ENCODE measurements at places on chromosomes 11 and 22.

GRCh38 chr22:36387709-36387958 lies 133 bp downstream of the MYH9 start:
- no peak for DNase-seq

GRCh38 chr11:104198576-104198975 lies 34.6 kb upstream of the PDGFD start:
- DNase-seq, result no peak

DNA sequence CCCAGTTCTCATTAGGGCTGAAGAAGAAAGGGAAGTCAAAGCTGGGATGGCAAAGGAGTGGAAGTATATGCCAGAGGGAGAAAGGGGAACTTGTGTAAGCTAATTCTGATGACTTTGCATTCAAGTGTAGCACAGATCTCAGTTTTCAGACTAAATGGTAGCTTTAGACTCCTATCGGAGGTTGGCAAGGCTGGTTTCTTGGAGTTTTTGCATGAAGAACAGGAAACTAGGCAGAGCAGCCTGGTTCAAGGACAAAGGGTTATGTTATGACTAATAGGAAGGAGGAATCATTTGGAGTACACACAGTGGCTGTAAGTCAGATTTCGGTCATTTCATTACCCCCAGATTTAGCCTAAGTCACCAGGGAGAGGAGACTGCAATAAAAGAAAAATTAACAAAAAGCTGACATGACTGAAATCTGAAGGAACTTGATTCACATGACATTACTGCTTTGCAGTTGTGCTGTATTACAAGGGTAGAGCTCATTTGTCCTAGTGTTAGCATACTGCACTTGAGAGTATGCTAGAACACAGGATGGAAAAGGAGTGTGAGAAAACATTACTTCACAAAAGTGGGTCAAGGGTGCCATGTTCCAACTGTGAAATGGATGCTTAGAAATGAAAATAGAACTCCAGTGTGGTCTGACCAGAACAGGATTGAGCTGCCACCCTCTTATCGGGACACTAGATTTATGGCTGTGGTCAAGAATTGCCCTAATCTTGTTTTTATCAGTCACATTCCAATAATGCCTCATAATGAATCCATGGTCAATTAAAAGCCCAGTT lies 23.6 kb downstream of the ADM start:
- no peak for DNase-seq

- peak; percentile 20 for DNase-seq
Observed at GRCh38 chr11:103541186-103541795, 432.1 kb downstream of the DYNC2H1 start.

DNA sequence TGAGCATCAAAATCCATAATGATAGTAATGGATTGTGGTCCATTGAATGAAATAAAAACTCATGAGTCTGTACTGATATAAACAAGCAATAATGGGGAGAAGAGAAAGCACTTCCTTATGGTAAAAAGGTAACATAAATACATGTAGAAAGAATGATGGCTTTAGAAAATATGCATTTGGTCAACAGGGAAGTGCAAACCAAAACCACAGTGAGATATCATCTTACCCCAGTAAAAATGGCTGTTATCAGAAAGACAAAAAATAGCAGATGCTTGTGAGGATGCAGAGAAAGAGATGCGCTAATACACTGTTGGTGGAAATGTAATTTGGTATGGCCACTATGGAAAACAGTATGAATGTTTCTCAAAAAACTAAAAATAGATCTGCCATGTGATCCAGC lies 6.9 kb upstream of the MMP20 start:
- no peak for DNase-seq
